DMS 273 treated with DMSO at 0.1 percent for 48 hours (cell line): ENCODE measurements at places on chromosomes 2 and 18.
A peak's percentile ranks its signal among the peaks of the same experiment; 100 is the strongest.

- no peak for DNase-seq
Observed at GRCh38 chr2:18066894-18067293, 188.4 kb downstream of the KCNS3 start.

- DNase-seq: peak; percentile 24
Observed at GRCh38 chr2:144357623-144358373, 162.1 kb downstream of the ZEB2 start.

DNA sequence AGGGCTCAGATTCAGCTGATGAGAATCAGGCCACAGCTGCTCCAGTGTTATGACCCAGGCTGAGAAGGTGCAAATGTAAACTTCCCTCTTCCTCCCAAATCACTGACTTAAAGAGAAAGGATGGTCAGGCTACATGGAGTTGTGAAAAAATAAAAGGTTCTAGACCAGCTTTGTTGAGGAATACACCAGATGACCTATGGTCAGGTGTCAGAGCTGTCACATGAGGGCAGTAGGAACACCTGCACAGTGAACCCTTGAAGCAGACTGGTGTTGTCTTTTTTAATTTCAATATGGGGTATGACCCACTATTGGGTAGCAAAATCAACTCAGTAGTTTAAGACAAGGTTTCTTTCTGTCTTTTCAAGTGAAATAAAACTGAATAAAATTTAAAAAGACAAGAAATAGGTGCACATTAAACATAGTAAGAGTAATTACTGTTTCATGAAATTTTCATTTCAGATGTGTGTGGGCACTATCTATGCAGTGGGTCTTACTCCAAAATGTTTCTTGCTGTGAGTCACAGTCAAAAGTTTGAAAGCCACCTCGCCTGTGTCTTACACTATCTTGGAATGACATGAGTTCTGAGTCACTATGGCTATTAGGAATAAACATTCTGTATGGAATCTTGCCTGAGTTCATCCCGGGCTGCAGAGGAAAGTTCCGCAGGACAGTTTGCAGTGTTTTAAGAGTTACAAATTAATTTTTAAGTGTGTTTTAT, 83.6 kb downstream of the ACVR1 start:
- DNase-seq: no peak

DNA sequence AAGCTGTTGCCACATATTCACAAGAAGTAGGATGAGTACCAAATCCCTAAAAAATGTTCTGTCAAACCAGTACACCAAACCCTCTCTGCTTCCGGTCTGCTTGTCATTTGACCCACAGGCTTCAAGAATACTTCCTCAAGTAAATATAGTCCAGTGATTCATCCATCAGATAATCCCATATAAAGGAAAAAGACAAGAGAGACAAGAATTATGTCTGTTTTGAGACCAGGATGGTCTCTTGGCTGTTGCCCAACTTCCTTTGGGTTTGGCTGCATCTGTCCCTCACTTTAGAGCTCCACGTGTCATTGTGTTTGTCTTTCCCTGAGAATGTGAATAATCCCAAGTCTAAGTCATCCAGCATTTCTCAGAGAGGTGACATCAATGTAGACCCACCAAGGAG, 91.5 kb upstream of the NRP2 start:
- DNase-seq: no peak

GRCh38 chr2:30233271-30234009, 2.1 kb downstream of the LBH start:
- DNase-seq: peak; percentile 21

GRCh38 chr2:120631236-120631635, 104.4 kb upstream of the GLI2 start:
- no peak for DNase-seq

DNA sequence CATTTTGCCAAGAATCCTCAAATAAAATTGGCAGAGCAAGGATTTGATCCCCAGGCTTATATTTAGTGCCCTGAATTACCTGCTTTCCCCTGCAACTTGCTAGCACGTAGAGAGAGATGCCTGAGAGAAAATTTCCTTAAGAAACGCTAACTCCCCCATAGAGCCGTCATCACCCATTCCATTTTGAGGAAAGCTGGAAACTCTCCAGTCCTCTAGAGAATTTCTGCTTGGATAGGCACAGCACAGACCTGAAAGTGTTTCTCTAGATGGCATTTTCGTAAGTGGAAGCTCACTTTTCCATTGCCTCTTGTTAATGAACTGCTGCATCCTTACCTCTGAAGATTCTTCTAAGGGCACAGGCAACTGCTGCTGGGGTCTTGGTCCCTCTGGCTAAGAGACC, 277.8 kb upstream of the SIX2 start:
- DNase-seq: no peak

GRCh38 chr2:20507166-20507692, 60.4 kb downstream of the RHOB start:
- no peak for DNase-seq

GRCh38 chr2:181241797-181242196, 215.4 kb upstream of the ITGA4 start:
- DNase-seq: no peak

DNA sequence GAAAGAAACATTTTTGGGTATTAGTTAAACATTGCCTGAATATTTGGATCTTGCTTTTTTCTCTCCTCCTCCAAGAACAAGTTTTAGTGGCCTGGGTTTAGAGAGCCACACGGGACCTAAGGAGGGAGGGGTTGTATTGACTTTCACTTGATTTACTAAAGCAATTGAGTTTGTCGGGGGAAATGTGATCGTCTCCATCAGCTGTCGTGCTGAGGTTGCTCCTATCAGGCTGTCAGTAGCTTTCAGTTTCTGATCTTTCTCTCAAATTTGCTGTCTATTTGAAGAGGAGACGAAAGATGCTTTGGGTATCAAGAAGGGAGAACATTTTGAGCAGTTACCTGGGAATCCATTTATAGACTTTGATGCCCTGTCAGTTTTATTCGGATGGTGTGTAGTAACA, 106.0 kb downstream of the SETBP1 start:
- DNase-seq: no peak

- no peak for DNase-seq
Observed at GRCh38 chr18:8455661-8456614, 153.3 kb upstream of the RAB12 start.

- DNase-seq: no peak
Observed at GRCh38 chr2:14536976-14537375, 95.5 kb upstream of the LRATD1 start.

DNA sequence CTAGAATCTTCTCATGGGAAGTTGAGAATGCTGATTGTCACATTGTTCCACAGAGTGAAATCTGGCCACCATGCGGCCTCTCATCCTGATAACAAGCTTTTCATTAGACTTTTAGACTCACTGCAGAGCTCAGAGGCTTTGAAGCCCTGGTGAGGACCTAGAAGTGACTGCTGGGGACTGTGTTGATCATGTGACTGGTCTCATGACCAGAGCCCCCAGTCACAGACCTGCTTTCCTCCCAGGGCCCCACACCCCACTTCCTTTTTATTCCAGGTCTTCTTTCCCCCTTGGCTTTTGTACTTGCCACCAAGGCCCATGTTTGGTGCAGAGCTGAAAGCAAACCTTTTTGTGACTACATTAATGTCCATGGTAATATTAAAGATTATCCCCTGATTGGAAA, 45.2 kb downstream of the PRKCE start:
- no peak for DNase-seq
